Right ventricle myocardium inferior (tissue), 1 donor: ENCODE measurements at places on chromosomes 1 and 21. TPM values are rescaled to one million over a fixed set of nuclear protein-coding genes. Genes with fewer than 3 reads are reported as not detected.
A peak's percentile ranks its signal among the peaks of the same experiment; 100 is the strongest.

DNA sequence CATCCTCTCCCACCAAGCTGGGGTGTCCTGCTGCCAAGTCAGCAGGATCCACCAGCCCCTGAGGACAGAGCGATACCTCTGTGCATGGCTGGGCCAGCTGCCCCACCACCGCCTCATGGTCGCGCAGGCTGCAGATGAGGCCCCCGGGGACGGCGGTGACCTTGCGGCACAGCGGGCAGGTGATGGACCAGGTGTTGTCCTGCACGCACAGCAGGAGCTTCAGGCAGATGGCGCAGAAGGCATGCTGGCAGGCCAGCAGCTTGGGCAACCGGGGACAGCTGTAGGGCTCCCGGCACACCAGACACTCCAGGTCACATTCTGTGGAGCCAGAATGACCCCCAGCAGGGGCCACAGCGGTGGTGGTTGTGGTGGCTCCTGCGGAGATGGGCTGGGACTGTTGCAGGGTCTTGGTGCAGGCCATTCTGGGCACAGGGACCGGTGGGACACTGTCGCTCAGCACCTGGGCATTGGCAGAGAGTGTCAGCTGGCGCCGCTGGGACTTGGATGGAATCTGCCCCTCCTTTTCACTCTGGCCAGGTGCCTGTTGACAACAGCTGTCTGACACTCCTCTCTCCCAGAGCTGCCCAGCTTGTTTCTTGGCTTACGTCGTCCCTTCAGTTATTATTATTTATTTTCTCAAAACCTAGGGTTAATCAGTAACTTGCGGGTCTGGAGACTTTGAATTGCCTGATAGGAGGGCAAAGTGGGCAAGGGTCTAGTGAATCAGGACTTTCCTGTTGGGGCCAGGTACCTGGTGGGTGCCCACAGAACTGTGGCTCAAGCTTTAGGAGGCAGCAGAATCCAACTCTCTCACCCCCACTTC, at the start of gene RNF186:
RNF186 (minus strand) TSS at position 603 of the 823 bp plus-strand sequence; CDS start at position 421, 182 bp downstream.
- no peak for DNase-seq

GRCh38 chr1:107362468-107363140, 221.8 kb downstream of the NTNG1 start:
- no peak for DNase-seq

The OR6N1 gene
- total RNA-seq = not detected

GRCh38 chr1:93620172-93620840, 61.3 kb downstream of the BCAR3 start:
- DNase-seq = no peak

The ZNF496 gene
- 10.5 TPM for total RNA-seq

DNA sequence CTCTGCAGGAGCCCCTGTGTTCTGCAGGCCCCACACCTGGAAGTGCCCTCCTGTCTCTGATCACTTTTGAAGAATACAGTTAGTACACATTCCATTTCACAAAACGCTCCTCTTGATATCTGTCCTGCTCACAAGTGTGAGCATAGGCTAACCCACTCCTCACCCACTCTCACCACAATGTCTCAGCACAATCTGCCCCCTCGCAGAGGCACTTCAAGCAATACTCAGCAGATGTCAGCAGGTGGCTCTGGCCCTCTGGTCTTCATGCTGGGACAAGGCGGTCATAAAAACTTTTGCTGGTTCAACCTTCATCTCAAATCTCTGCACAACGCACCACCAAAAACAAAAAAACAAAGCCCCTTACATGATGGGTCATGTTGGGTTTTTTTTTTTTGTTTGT, 671.2 kb downstream of the MATN1 start:
- no peak for DNase-seq

DNA sequence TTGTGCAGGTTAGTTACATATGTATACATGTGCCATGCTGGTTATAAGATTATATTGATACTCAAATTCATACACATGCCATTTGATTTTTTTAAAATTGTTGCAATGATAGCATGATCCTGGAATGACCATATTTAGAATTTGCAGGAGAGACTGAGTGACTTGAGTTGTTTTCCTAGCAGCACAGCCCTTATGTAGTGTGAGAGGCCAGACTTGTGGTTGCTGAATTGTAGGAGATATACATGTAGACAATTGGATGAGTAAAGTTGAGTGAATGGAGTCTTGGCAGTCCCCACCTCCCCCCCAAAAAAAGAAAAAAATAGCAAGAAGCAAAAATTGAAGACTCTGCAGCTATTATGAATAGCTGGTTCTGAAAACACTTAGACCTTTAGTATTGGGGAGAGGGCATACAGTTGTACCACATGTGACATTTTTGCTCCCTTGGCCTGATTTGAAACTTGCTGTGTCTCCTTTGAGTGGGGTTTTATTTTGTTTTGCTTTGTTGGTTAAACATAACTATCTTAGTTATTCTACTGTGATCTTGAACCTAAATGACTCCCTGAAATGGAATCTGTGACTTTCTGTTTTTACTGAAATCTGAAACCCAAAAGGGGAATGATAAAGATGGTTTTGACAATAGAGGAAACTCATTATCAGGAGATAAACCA, 280.3 kb downstream of the HMCN1 start:
- DNase-seq = no peak

DNA sequence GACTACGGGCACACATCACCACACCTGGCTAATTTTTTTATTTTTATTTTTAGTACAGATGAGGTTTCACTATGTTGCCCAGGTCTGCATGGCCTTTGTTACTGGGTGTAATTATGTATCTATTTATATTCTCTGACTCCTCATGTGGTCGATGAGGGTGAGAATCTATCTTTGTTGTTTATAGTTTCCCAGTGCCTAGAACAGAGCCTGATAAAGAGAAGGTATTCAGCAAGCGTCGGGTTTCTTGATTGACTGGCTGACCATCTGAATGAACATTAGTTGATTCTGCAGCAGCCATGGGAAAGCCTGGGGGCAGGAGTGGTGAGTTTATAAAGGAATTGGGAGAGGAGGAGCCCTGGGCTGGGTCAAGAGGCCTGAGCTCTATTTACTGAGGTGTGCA, 28.5 kb downstream of the SERINC2 start:
- no peak for DNase-seq

The NBPF10 gene
- total RNA-seq = 0.62 TPM

- no peak for DNase-seq
These were observed 790 bp downstream of the TESK2 start for GRCh38 chr1:45490121-45490625.

The GPA33 gene
- 0.62 TPM for total RNA-seq

The RYR2 gene
- 694 TPM for total RNA-seq

DNA sequence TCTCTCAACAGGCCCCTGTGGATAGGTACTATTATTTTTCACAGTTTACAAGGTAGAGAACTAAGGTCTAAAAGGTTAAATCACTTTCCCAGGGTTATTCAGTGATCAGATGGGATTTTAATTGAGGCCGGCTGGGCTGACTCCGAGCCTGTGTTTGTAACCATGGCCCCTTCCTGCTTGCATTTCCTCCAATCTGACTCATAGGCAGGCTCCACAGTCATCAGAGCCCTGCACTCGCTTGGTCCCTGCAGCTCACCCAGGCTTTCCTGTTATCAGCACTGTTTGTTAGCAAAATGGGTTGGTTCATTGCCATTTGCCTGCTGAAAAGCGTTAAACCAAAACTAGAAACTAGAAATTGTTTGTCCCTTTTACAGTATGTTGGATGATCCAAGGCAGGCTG, 41.4 kb upstream of the LMX1A start:
- no peak for DNase-seq

The SLAMF6 gene
- 0.46 TPM for total RNA-seq

GRCh38 chr1:111988743-111989453, 570 bp downstream of the KCND3 start:
- DNase-seq = no peak

The RAB7B gene
- 1.6 TPM for total RNA-seq

DNA sequence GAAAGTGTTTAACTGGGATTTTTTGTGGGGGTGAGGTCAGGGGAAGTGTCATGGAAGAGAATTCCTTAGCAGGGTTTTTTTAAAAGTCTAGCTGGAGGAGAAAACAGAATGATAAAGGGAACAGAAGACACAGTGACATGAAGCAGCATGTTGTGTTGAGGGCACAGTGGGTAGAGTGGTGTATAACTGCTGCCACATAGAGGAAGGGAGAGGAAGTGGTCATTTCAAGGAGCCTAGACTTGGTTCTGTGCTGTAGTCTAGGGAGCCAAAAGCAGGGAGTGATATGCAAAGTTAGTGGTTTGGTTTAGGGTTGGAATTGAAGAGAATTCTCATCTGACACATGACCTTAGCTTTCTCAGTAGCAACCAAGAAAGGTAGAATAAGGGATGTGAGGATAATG, 10.2 kb downstream of the EEIG2 start:
- DNase-seq = no peak

The ACTL8 gene
- total RNA-seq = not detected

The UBXN10 gene
- 1.9 TPM for total RNA-seq

DNA sequence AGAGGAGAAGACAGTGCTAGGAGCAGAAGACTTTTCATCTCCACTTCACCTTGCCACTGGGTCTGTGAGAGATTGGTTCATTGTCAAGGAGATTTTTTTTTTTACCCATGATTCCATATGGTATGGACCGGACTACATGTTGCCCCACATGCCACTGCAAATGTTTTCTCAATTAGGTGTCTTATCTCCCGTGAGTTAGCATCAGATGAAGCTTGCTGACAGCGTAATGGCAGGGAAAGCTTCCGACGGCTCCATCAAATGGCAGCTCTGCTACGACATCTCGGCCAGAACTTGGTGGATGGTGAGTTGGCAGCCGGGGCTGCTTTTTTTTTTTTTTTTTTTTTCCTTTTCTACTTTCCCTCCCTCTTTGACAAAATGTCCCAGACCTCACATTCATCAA, 217.2 kb upstream of the NFIA start:
- DNase-seq = no peak

DNA sequence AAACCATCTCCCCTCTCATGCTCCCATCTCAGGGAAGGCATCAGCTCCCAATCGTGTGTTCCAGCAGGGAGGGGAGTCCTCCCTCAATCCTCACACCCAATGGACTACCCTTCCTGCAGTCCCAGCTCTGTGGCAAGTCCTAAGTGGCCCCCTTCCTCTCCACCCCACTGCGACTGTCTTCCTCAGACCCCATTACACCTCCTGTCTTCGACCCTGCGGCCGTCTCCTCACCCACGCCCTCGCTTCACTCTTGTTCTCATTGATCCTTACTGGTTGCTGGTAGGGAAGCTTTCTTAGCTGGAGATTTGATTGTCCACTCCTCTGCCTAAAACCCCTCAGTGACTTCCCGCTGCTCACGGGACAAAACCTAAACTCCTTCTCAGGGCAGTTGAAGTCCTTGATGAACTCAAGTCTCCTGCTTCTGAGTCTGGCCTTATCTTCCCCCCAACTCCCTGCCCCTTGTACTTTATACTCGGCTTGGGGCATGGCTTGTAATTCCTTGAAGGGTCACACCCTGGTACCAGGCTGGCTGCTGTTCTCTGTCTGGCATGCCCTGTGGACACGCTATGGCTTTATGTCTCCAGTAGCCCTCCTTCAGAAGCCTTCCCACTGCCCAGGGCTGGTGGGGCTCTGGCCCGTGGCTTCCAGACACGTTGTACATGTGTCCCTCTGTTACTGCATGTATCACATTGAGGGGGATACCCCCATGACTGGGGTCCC, 2.3 kb upstream of the EPS8L3 start:
- peak; percentile 64 for DNase-seq

GRCh38 chr1:40630488-40631223, 34.8 kb downstream of the RIMS3 start:
- no peak for DNase-seq
